ENCODE measurements at places on chromosomes 5 and 9.

DNA sequence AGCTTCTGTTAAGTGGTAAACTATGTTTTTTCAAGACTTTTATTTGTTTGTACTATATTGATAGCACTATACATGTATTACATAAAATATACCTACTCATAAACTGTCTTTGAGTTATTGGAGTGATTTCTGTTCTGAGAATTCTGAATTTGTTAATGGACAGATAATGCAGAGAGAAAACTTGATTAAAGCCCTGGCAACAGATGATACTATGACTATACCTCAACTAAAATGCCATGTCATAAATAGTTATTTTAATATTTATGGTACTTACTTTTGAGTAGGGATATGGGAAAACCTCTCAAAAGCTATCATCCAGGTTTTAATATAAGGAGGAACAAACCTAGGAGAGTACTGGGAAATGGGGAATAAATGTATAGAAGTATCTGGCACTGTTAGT is 947.2 kb upstream of the ARRDC3 start:
- DNase-seq: no peak

DNA sequence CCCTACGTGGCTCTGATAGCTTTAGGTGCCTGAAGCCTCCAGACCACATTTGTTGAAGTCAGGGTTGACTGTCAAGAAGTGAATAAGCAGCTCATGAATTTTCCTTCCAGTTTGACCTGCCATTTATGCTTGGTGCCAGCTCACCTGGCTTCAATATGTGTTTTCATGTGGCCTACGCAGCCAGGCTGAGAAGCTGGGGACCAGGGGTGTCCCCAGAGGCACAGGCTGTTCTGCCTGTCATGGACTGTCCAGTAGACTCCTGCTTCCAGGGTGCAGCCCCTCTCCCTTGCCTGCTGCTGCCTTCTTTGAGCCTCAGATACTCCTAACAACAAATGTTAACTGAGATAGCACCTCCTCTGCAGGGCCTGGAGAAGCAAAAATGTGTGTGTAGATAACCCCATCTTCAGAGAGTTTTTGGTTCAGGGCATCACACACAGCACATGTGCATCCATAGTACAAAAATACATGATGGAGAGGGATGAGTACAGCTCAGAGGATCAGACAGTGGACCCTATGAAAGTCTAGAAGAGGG is 5.8 kb downstream of the TNFAIP8 start:
- DNase-seq: no peak

- no peak for DNase-seq
These were observed 42.6 kb upstream of the KCNN2 start for GRCh38 chr5:114319236-114319635.

DNA sequence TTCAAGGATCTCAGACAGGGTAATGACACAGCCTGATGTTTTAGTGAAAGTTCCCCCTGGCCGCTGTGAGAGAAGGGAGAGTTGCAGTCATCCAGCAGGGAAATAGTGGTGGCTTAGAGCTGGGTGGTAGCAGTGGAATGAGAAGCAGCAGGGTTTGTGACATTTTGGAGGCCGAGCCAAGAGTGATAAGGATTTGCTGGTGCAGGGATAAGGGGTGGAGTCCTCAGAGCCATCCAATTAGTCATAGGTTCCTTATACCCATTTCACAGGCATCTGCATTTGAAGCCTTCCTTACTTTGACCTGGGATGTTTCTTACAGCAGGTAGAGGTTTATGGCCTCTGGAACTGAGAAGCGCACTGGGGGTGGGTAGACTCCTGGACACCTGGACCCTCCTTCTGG is 12.8 kb downstream of the JADE2 start:
- no peak for DNase-seq

DNA sequence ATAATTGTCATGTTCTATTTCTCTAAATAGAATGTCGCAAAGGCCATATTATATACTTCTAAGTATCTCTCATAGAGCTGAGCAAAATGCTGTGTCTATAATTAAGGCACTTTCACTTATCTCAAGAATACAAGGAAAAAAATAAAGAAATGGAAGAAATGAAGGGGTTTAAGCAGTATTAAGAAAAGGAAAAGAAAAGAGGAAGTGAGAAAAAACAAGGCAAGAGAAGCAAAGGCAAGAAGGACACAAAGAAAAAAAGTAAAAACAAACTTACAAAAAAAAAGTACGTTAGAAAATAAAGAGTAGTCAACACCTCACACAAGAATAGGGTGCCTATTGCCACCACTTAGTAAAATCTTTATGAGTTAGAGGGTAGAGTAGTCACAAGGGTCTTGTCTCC is 506.2 kb downstream of the GABRG2 start:
- no peak for DNase-seq

DNA sequence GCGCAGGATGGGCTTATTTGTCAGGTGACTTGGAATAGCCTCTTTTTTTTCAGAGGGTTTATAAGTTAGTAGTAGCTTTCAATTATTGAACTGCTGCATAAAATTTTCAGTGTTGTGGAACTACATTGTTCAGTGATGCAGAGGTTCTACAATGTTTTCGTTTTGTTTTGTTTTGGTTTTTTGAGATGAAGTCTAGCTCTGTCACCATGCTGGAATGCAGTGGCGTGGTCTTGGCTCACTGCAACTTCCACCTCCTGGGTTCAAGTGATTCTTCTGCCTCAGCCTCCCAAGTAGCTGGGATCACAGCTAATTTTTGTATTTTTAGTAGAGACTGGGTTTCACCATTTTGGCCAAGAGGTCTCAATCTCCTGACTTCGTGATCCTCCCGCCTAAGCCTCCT is 22.0 kb downstream of the NUP188 start:
- DNase-seq: no peak

GRCh38 chr5:2038321-2039179 is 155.8 kb upstream of the IRX4 start:
- peak; percentile 64 for DNase-seq

DNA sequence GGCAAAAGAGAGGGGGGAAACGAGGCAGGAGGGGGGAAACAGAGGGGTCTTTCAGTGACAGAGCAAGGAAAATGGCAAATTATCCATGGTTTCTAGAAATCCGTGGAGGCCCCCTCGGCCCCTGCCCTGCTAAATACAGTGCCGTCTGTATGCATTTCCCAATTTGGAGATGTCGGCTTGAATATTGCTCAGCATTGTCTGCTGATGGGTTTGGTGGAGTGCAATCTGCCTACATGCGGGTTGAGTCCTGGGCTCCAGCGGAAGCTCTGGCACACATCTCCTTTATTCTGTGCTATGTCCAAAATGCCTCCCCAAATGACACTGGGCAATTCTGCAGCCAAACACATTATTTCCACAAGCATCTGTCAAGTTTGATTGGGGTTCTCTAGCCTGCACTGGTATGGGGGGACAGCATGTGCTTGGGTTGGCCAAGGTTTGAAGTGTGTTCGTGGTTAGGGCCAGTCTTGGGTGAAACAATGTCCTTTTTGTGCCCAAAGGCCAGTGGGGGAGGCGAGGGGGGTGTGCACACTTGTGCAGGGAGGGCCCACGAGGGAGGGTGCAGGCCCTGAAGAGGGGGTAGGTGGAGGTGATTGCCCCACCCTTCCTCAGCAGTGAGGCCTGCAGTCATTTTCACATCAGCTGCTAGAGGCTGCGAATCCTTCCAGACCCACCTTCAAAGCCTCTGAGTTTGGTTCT is 6.2 kb upstream of the NEUROG1 start:
- DNase-seq: no peak

- no peak for DNase-seq
These were observed 50.9 kb downstream of the MEGF9 start for GRCh38 chr9:120663380-120663779.

- no peak for DNase-seq
These were observed 37.8 kb downstream of the MEF2C start for GRCh38 chr5:88845081-88845697.

- no peak for DNase-seq
These were observed 259.7 kb upstream of the MSX2 start for GRCh38 chr5:174464504-174465165.
